Mesenteric fat pad (tissue), 1 donor: ENCODE measurements at places on chromosomes 12 and 14. TPM values are rescaled to one million over a fixed set of nuclear protein-coding genes. Genes with fewer than 3 reads are reported as not detected.

POP5 gene
- 33.8 TPM for total RNA-seq

DNA sequence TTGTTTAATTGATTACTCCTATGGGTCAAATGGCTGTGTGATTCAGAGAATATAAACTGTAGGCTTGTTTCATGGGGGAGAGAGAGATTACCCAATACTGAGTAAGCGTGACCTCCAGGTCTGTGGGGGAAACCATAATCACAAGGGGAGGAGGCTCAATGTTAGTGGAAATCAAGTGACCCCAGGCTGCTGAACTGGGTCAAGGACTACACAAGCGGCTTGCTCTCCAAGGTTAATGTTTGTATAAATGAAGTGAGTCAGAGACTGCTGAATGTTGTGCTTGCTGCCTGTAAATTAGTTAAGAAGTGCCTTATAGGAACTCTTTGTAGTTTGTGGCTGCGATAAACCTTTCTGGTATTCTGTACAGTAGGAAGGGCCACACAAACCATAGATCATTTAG is 479.7 kb downstream of the AACS start:
- DNase-seq, result no peak

DNA sequence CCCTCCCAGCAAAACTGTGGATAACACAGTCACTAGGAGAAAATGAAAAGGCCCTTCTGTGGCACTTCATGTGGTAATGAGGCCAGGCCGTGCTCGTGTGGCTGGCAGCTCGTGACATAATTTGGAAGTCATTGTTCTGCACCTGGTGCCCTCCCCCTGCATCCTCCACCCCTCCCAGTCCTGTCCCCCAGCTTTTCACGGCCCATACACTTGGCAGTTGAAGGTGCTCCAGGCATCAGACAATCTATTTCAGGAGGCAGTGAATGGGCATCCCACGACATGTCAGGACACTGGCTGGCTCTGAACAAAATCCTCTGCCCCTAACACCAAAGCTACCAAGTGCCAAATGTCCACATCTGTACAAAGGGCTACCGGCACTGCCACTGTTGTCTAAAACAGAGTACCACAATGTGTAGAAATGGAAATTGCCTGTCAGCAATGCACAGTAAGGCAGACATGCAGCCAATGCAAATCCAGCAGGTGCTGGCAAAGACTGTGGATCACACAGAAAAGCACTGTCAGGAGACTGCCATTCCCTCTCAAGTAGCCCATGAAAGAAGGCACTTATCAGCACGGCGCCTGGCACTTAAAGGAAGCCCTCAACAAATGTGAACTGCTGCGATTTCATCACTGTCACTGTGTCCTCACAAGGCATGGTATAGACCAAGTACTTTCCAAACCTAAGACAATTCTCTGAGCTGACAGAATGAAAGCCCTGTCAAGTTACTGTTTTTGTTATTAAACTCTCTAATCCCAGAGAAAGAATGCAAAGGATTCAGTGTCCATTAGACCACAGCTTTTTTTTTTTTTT is 39.1 kb downstream of the CORO1C start:
- no peak for DNase-seq

DNA sequence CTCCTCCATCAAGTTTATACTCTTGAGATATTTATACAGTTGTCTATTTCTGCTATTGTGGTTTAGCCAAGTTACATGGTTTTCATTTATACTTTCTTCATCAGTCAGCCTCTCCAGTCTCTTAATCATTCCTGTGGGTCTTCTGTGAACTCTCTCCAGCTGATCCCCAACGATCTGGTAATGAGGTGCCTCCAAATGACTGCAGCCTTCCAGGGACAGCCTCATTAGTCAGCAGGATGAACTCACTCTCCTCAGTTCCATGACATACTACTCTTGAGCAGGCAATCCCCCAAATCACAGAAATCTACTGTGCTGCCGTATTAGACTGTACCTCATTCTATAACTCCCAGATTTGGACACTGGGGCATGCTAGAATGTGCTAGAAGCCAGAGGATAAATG is 15.3 kb downstream of the AREL1 start:
- no peak for DNase-seq

DNA sequence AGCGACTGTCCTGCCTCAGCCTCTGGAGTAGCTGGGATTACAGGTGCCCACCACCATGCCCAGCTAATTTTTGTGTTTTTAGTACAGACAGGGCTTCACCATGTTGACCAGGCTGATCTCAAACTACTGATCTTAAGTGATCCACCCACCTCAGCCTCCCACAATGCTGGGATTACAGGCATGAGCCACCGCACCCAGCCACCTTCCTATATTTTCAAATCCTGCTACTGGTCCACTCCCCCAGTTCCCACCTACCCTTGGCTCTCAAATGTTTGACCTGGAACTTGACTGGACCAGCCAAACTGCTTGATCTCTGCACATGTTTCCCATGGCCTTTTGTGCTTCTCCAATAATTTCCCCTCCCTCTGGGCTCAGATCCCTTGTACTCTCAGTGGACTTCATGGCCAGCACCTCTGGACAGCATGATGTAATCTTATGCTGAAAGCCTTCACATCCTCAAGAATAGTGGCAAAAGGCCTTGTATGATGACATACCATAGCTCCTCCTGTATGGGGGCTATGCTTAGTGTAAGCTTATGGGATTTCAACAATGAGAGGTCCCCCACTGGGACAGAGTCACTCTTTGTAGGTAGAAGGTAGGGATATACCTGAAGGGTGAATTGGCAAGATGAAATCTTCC is 2.5 kb upstream of the CCDC184 start:
- DNase-seq, result no peak

GRCh38 chr12:69901221-69901905 is 76.3 kb downstream of the MYRFL start:
- no peak for DNase-seq

SOAT2 gene
- total RNA-seq, result not detected

KLHDC1 gene
- 7.8 TPM for total RNA-seq

PNN gene
- 43.9 TPM for total RNA-seq

DNA sequence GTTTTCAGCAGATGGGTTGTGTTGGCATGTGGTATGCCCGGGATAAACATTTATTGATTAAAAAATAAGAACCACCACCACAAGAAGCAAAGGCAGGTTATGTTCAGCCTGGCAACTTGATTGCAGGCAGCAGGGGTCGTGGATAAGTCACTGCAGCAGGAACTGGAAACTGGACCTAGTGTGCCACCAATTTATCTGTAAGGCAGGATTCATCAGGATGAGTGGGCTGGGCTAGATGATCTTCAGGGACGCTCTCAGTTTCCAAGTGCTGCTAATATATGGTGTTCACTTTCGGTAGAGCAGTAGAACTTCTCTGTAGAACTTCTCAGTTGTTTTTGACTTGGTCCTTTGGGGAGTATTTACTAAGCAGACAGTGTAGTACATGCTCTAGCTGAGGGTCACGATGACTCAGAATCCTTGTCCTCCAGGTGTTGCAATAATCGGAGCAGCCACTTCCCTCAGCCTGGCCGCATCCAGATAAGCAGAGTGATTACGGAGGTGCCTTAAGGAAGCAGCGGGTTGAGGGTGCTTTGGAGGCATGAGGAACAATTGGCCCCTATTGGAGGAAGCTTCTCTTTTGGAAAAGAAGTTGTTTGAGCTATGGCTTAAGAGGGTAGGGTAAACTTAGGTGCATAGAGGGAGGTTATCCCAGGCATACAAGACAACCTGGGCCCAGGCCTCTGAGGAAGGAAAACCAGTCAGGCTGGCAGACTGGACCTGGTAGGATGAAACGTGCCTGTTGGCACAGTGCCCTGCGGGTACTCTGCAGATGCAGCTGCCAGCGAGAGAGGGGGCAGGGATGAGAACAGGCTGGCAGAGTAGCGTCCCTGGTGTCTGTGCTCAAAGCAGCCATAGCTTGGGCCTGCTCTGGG is 104.0 kb downstream of the GPR135 start:
- DNase-seq, result no peak

GSG1 gene
- not detected for total RNA-seq

GRCh38 chr12:127147724-127148123 is 1119.2 kb upstream of the TMEM132C start:
- DNase-seq, result no peak

DNA sequence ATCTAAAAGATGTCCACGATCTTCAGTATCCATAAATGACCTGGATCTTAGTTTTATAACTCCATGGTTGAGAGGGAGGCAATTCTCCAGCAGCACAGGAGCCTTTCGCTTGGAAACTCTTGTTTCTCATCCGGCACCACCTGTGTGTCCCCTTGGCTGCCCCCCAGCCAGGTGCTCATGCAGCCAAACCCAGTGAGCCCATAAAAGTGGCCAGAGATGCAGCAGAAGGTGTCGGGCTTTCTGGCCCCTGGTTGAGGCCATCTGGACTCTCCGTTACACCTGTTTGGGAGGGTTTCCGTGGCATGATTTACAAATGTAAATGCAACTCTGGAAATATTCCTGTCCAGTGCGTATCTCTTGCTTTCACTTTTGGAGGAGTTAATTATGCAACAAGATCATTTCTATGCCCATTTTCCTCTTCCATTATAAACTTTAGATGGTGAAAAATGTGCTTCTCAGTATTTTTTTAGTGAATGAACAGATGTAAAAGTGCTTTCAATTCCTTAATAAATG is 291.1 kb downstream of the DIO2 start:
- no peak for DNase-seq

CRACR2A gene
- total RNA-seq, result 4.7 TPM

PZP gene
- 0.61 TPM for total RNA-seq

DNA sequence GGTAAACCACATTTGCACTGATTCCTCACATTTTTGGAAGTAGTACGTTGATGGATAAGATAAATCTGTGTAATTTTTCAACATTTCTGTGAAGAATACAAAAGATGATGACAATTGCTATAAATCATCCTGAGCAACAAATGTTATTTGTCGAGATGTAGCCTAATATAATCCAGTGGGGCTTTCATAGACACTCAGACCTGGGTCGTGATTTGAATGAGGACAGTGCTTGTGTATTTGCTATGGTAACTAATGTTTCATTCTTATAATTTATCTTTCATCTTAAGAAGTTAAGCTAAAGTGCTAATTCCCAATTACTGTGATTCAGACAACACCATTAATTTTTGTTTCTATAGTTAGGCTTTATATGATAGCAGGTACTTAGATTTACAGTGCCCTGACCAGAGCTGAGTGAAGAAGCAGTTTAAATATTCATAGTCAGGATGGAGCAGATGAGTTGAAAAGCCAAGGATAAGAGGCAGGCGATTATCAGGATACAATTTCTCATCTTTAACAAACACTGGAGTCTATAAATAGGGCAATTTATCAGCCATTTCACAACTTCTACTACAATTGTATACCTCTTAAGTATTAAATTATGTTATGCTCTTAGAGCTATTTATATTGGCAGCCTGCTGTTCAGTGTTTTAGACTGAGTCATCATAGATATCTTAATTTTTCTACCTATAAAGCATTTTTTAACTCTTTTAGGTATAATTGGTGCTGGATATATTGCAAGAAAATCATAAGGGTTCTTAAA is 359.9 kb downstream of the TRHDE start:
- DNase-seq, result no peak

- DNase-seq, result no peak
These were observed 12.8 kb upstream of the ZDHHC22 start for GRCh38 chr14:77154421-77154820.

GRCh38 chr12:26976687-26977086 is 37.5 kb downstream of the TM7SF3 start:
- DNase-seq, result no peak

DNA sequence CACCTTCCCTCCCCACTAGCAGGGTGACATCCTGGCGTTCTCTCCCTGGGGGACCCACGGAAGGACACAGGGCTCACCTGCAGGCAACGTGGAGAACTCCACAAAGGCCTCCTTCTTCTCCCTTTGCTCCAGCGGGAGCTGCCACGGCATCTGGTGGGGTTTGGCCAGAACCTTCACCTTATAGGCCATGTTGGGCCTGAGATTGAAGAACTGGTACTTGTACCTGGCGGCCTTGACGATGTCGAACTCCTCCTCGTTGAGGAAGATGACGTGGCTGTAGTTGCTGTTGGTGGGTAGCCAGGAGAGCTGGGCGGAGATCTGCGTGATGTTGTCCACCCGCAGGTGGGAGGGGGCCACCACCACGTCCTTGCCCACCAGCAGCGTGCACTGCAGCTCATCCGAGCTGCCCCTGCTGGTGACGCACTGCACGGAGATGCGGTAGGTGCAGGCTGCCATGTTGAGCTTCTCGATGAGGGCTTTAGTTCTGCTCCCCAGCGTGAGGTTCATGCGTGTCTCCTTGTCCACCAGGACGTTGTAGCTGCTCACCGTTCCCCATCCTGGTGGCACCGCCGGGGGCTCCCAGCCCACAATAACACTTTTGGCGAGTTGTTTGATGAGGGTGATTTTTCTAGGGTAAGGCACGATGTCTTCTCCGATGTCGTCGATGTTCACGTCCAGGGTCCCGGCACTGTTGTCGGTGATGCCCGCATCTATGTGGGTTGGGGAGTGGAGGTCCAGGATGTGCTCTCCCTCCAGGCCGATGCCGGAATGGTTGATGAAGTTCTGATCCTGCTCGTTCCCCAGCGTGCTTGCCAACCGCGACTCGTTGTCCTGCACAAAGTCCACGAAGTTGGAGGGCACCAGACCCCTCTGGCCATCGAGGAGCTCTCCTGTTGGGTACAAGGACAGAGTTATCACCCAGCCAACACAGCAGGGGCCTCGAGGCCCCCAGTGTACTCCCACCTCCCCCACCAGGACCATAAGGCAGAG is 104.4 kb downstream of the PIWIL1 start:
- DNase-seq, result no peak

- DNase-seq, result no peak
These were observed 42.2 kb downstream of the PLEKHA5 start for GRCh38 chr12:19171731-19172130.

DNA sequence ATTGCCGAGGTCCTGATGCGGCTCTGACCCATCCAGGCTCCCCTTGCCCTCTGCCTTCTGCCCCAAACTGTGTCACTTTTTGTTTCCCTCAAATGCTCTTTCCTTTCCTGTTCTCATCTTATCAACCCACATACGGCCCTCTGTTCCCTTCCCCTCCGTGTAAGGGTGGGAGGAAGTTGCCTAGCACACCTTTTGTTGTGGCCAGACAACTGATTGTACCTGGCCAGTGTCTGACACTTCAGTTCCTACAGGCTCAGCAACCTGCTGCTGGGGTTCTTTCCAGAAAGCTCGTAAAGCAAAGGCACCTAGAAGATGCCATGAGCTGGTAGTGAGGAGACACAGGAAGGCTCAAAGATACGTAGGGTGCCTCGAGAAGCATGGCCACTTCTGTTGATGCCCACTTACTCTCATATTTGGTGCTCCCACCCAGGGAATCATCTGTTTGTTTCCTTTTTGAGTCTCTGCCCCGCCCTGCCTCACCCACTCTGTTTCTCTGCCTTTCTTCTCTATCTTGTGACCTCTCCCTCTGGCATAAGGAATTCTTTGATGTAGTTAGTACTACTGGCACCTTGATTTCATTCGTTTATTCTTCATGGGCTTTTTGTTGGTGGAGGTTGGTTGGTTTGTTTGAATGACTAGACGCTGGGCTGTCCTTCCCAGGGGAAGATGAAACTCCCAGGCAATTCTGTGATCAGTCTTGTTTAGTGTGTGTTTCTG is 152.4 kb upstream of the FKBP4 start:
- DNase-seq, result peak; percentile 26

- DNase-seq, result no peak
These were observed 338.9 kb downstream of the C12orf50 start for GRCh38 chr12:87690236-87690810.
